ENCODE measurements at places on chromosomes 5 and 9. TPM values are rescaled to one million over a fixed set of nuclear protein-coding genes. Genes with fewer than 3 reads are reported as not detected.

DNA sequence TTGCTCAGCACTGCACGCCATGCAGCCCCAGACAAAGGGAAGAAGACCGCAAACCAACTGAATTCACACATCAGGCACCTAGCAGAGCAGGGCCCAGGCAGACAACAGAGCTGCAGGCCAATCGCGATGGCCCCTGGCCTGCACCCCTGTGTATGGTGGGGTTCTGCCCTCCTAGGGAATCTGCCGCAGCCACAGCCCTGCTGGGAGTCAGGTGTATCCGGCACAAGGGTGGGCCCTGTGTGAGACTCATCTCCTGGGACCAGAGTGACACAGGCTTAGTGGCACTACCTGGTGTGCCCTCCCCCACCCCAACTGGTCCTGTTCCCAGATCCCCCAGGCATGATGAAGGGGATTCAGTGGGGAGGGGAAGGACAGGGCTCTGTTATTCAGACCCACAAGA is 122.8 kb downstream of the ATPSCKMT start:
- no peaks in the 10 kb centered on the region for H3K27me3 ChIP-seq
- no peaks in the 10 kb centered on the region for H3K4me1 ChIP-seq
- DNase-seq, result no peak
- H3K4me3 ChIP-seq, result no peak overlapping the region
- H3K36me3 ChIP-seq, result no peaks in the 10 kb centered on the region

- DNase-seq, result no peak
- no peaks in the 10 kb centered on the region for H3K36me3 ChIP-seq
- no peak overlapping the region for H3K27ac ChIP-seq
- no peaks in the 10 kb centered on the region for H3K27me3 ChIP-seq
Observed at GRCh38 chr5:149745212-149745942, 15.3 kb downstream of the PPARGC1B start.

The ENC1 gene
- 53.6 TPM for total RNA-seq

The CYLC2 gene
- total RNA-seq, result not detected
